ENCODE measurements at places on chromosomes 2 and 18. TPM values are rescaled to one million over a fixed set of nuclear protein-coding genes. Genes with fewer than 3 reads are reported as not detected.
A peak's percentile ranks its signal among the peaks of the same experiment; 100 is the strongest.

GRCh38 chr2:43034921-43035320 is 191.5 kb downstream of the ZFP36L2 start:
- no peaks in the 10 kb centered on the region for H3K27me3 ChIP-seq
- no peaks in the 10 kb centered on the region for H3K36me3 ChIP-seq
- peaks cover 9% of the 10 kb centered on the region for H3K4me1 ChIP-seq

MFSD2B gene
- total RNA-seq, result 0.31 TPM

GRCh38 chr2:101597347-101597944 is 100.1 kb upstream of the MAP4K4 start:
- H3K27ac ChIP-seq, result no peak overlapping the region
- no peaks in the 10 kb centered on the region for H3K27me3 ChIP-seq
- H3K4me1 ChIP-seq, result no peaks in the 10 kb centered on the region
- H3K36me3 ChIP-seq, result no peaks in the 10 kb centered on the region
- DNase-seq, result peak; percentile 49

DNA sequence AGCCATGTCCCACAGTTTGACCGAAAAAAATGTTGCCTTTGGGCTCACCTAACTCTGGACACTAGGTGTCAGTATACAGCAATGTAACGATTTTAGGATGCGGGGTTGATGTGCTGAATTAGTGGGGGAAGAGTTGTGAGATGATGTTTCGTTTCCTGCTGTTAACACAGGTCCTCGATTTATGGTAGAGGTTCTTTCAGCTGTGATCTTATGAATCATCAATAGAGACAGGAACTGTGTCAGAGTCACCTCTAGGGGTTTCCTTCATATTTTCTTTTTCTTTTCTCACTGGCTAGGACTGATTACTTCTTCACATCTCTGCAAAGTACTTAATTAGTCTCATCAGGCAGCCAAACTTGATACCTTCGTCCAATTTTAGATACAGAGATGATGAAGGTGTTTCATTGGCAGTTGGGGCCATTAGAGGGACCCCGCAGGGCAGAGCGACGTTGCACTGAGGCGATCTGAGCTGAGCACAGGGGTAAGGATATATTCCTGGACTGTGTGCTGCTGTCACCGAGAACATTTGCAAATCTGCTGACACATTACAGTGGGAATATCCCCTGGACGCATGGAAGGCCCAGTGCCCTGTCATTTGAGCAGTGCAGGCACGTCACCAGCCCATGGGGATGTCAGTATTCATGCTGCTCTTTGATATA is 10.2 kb upstream of the MMADHC start:
- no peak overlapping the region for H3K27ac ChIP-seq
- H3K27me3 ChIP-seq, result no peaks in the 10 kb centered on the region
- H3K4me3 ChIP-seq, result no peak overlapping the region
- no peak for DNase-seq
- H3K36me3 ChIP-seq, result no peaks in the 10 kb centered on the region
- peaks cover 2% of the 10 kb centered on the region for H3K4me1 ChIP-seq

- peaks cover 4% of the 10 kb centered on the region for H3K27me3 ChIP-seq
- peak overlapping the region; percentile 49 for H3K4me3 ChIP-seq
- H3K36me3 ChIP-seq, result no peaks in the 10 kb centered on the region
- no peak overlapping the region for H3K27ac ChIP-seq
- no peak for DNase-seq
These were observed 1.6 kb upstream of the ALKAL2 start for GRCh38 chr2:289362-290089.

SNED1 gene
- 36.4 TPM for total RNA-seq

DNA sequence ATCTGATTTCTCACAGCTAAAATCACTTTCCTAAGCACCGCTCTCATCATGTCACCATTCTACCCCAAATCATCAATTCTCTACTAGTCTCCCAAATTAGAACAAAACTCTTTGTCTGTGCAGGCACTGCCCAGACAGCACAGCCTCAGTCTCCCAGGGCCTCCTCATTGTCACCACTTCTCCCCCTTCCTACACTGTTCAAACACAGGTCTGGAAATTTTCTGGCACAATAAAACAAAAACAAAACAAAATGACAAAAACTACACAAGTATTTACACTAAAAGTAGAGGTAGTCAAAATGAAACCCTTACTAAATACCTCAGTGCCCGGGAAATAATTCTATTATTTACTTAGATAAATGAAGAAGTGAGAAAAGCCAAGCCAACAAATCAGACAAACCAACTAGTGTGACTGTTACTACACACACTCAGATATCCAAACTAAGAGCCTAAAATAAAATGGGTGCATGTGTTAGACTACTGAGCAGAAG is 156.2 kb upstream of the DNMT3A start:
- no peaks in the 10 kb centered on the region for H3K36me3 ChIP-seq
- no peak for DNase-seq
- no peaks in the 10 kb centered on the region for H3K27me3 ChIP-seq
- H3K4me3 ChIP-seq, result no peak overlapping the region
- no peaks in the 10 kb centered on the region for H3K4me1 ChIP-seq
- no peak overlapping the region for H3K27ac ChIP-seq

DNA sequence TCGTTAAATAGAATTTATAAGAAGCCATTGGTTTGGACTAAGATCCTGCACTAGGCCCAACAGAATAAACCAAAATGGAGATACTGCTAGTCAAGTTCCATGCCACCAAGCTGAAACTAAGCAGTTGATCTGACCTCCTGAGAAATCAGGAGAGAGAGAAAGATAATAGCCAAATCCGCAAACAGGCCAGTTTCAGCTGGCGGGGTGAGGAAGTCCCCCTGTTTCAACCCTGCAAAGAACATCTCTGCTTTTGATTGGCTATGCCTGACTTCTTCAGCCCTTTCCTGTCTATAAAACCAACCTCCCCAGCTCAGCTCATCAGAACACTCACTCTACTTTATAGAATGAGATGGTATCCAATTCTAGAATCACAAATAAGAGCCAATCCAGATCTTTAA is 543.3 kb upstream of the ID2 start:
- no peak for DNase-seq
- H3K27ac ChIP-seq, result no peak overlapping the region
- H3K27me3 ChIP-seq, result no peaks in the 10 kb centered on the region
- H3K4me3 ChIP-seq, result no peak overlapping the region
- H3K36me3 ChIP-seq, result no peaks in the 10 kb centered on the region
- H3K4me1 ChIP-seq, result peaks cover 30% of the 10 kb centered on the region

DNA sequence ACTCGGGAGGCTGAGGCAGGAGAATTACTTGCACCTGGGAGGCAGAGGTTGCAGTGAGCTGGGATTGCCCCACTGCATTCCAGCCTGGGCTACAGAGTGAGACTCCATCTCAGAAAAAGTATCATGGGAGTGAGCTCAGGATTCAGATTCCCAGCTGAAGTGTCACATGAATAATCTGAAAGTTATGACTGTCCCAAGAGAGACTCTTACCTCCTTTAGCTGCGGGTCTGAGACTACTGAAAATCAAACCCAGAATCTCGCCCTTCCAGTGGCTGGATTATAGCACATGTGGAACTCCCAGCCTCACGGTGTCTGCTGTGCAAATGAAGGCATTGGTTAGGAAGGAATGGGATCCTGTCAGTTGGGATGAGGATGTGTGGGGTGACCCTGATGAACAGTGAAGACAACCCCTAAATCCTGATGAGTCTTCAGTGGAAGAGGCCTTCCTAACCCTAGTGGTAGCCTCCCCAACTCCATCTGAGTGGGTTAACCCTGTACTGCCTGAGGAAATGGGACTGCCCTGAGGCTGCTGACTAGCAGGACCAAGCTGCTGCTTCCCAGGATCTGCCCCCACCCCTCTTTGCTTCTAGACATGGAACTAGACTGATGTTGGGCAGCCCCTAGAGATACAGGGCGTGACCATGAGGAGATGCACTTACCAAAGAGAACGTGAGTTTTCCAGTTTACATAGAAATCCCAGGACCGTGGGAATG is 16.5 kb downstream of the BOK start:
- no peak overlapping the region for H3K4me3 ChIP-seq
- H3K4me1 ChIP-seq, result no peaks in the 10 kb centered on the region
- H3K36me3 ChIP-seq, result peaks cover 31% of the 10 kb centered on the region
- H3K27me3 ChIP-seq, result no peaks in the 10 kb centered on the region
- no peak for DNase-seq

SLC5A7 gene
- total RNA-seq, result 0.23 TPM

DNA sequence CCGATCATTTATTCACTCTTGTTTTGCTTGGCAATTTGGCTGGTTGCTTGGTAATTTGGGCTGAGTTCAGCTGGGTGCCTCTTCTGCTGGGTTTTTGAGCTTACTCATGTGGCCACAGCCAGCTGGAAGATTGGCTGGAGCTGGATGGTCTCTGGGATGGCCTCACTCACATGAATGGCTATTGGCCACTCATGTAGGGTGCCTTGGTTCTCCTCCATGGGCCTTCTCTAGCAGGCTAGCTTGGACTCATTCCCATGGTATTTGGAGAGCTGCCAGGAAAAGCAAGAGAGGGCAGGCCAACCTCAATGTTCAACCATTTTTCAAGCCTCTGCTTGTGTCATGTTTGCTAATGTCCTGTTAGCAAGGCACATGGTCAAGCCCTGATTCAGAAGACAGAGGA is 16.9 kb downstream of the ZAP70 start:
- H3K4me1 ChIP-seq, result no peaks in the 10 kb centered on the region
- H3K27ac ChIP-seq, result no peak overlapping the region
- no peak for DNase-seq
- no peak overlapping the region for H3K4me3 ChIP-seq
- H3K36me3 ChIP-seq, result no peaks in the 10 kb centered on the region

DNA sequence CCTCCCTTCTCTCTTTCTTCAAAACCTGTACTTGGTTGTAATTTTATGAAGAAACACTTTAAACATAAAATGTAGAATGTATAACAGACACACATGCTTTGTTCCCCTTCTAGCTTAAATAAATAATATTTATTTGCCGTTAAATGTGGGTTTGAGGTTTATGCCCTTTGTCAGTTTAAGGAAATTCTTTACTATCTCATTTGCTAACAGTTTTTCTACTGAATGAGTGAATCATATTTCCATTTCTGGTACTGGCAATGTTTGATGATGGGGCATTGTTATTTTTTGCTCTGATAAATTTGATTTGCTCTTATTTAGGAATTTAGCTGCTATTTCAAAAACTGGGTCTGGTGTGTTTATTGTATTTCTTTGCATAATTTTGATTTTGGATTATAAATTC is 555.6 kb downstream of the CCDC85A start:
- H3K4me1 ChIP-seq, result no peaks in the 10 kb centered on the region
- no peaks in the 10 kb centered on the region for H3K27me3 ChIP-seq
- H3K4me3 ChIP-seq, result no peak overlapping the region
- DNase-seq, result no peak
- H3K27ac ChIP-seq, result no peak overlapping the region

DNA sequence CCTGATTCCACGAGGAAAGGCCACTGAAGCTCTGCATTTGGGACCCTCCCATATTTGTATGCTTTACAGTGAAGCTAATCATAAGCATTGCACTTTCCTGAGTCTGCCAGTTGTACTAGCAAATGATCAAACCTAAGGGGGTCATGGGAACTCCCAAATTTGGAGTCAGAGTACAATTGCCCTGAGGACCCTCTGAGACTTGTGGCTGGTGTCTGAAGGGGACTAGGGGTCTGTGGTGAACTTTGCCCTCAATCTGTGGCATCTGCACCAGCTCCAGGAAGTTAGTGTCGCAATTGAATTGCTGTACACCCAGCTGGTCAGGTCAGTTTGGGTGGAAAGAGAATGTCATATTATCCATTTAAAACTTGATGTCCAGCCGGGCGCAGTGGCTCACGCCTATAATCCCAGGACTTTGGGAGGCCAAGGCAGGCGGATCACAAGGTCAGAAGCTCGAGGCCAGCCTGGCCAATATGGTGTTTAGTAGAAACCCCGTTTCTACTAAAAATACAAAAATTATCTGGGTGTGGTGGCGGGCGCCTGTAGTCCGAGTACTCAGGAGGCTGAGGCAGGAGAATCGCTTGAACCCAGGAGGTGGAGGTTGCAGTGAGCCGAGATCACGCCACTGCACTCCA is 18.1 kb downstream of the SOWAHC start:
- H3K27me3 ChIP-seq, result no peaks in the 10 kb centered on the region
- no peak for DNase-seq
- H3K4me3 ChIP-seq, result no peak overlapping the region
- H3K27ac ChIP-seq, result no peak overlapping the region
- no peaks in the 10 kb centered on the region for H3K36me3 ChIP-seq
- H3K4me1 ChIP-seq, result peaks cover 7% of the 10 kb centered on the region

DNA sequence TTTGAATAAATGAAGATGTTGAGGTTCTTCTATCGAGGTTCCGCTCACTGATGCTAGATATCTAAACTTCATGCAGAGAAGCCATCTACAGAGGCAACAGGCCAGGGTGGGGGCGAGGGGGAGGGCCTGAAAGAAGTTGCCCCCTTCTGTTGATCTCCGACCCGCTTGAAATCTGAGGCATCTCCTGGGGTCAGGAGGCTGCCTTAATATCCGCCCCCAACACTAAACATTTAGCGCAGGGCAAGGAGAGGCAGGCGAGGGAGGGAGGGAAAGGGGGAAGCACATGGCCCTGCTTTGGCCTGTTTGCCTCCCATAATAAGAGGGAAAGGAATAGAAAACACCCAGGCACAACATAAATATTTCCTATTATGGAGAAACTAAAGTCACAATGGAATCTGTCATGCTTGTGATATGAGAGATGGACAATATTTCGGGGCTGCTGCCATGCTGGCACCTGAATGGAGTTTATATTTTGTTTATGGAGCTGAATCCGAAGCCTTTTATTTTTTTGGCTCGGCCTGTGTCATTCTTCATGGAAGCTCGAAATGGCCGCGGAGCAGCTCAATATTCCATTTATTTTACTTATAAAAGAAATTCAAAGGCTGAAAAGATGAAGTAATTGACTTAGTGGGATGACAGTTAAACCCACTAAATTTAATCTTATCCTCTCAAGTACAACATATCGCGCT is 221.1 kb downstream of the INSIG2 start:
- no peaks in the 10 kb centered on the region for H3K36me3 ChIP-seq
- peak overlapping the region; percentile 44 for H3K4me3 ChIP-seq
- DNase-seq, result no peak
- peaks cover 23% of the 10 kb centered on the region for H3K27me3 ChIP-seq
- H3K4me1 ChIP-seq, result peaks cover 10% of the 10 kb centered on the region
- H3K27ac ChIP-seq, result no peak overlapping the region

- H3K4me3 ChIP-seq, result no peak overlapping the region
- no peak for DNase-seq
- H3K4me1 ChIP-seq, result peaks cover 30% of the 10 kb centered on the region
- no peaks in the 10 kb centered on the region for H3K27me3 ChIP-seq
These were observed 213.9 kb downstream of the SH3RF3 start for GRCh38 chr2:109342930-109343329.

GRCh38 chr2:213224366-213224765 is 59.9 kb upstream of the SPAG16 start:
- DNase-seq, result no peak
- no peaks in the 10 kb centered on the region for H3K27me3 ChIP-seq
- no peaks in the 10 kb centered on the region for H3K4me1 ChIP-seq

DNA sequence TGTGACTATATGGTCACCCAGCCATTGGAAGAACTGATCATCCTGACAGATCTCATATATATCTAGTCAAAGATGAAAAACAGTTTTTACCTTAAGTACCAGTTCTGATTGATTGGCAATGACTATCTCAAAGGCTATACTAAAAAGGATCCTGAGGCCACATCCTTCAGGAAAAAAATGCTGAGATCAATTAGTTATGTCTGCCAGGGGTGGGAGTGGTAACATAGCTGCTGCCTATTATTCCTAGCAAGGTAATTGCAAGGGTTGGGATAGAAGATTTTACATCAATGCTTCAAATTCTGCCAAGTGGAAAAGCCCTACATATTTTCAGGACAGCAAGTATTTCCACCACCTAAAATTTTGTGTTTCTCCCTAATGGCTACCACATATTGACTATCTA is 114.7 kb downstream of the C1D start:
- H3K36me3 ChIP-seq, result no peaks in the 10 kb centered on the region
- no peaks in the 10 kb centered on the region for H3K4me1 ChIP-seq
- H3K27ac ChIP-seq, result no peak overlapping the region
- H3K27me3 ChIP-seq, result no peaks in the 10 kb centered on the region

- no peaks in the 10 kb centered on the region for H3K36me3 ChIP-seq
- peak overlapping the region; percentile 72 for H3K27ac ChIP-seq
- no peaks in the 10 kb centered on the region for H3K27me3 ChIP-seq
- H3K4me3 ChIP-seq, result no peak overlapping the region
- no peak for DNase-seq
- H3K4me1 ChIP-seq, result peaks cover 89% of the 10 kb centered on the region
These were observed 16.6 kb downstream of the MAP4K4 start for GRCh38 chr2:101714118-101714517.
